ENCODE measurements at places on chromosomes 7 and 10. TPM values are rescaled to one million over a fixed set of nuclear protein-coding genes. Genes with fewer than 3 reads are reported as not detected.

GRCh38 chr7:71937840-71938371, 474.2 kb downstream of the CALN1 start:
- no peak for DNase-seq
- no peaks in the 10 kb centered on the region for H3K27me3 ChIP-seq
- H3K27ac ChIP-seq, result no peak overlapping the region
- no peaks in the 10 kb centered on the region for H3K4me1 ChIP-seq
- H3K4me3 ChIP-seq, result no peak overlapping the region

- H3K36me3 ChIP-seq, result no peaks in the 10 kb centered on the region
- H3K27ac ChIP-seq, result peak overlapping the region; percentile 38
- no peak overlapping the region for H3K4me3 ChIP-seq
- DNase-seq, result no peak
- peaks cover 42% of the 10 kb centered on the region for H3K4me1 ChIP-seq
- no peaks in the 10 kb centered on the region for H3K27me3 ChIP-seq
Observed at GRCh38 chr10:129048513-129048912, 418.5 kb upstream of the MGMT start.

DNA sequence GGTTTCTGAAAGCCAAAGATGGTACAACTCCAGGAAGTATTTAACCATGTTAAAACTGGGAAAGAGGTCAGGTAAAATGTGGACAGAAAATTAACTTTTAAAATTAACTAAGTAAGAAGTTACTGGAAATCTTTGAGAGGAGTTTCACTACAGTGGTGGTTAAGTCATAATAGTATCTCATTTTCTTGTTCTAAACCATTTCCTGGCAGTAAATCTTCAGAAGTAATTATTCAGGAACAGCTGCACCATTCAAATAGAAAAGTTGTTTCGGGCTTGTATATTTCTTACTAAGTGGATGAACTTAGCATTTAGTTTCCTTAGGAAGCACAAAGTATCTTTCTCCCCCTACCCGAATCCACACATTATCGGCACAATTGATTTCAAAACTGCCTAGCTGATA, 27.1 kb downstream of the COPG2 start:
- H3K36me3 ChIP-seq, result no peaks in the 10 kb centered on the region
- no peak overlapping the region for H3K4me3 ChIP-seq
- H3K27ac ChIP-seq, result no peak overlapping the region
- no peak for DNase-seq

BTAF1 gene
- total RNA-seq, result 23.1 TPM

DNA sequence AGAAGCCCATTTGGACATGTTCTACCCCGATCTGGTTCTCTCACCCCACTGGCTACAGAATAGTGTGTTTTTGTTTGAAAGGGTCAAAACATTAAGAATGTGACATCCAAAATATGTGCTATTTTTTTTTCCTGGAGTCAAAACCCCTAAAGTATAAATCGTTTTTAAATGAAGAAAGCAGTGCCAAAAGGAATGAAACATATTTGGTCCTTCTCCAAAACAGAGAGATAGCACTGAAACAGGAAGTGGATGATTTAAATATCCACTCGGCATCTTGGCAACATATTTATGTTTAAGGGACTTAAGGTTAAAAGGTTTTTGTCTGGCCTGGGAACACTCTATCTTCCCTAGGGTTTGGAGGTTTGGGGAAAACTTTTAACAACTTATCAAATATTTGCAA, 32.3 kb downstream of the CALD1 start:
- no peaks in the 10 kb centered on the region for H3K27me3 ChIP-seq
- H3K4me3 ChIP-seq, result no peak overlapping the region
- peak overlapping the region; percentile 34 for H3K27ac ChIP-seq
- H3K36me3 ChIP-seq, result no peaks in the 10 kb centered on the region
- H3K4me1 ChIP-seq, result peaks cover 46% of the 10 kb centered on the region

GRCh38 chr10:48252354-48252650, 22.2 kb downstream of the FRMPD2 start:
- DNase-seq, result no peak
- H3K36me3 ChIP-seq, result no peaks in the 10 kb centered on the region
- no peak overlapping the region for H3K27ac ChIP-seq
- H3K27me3 ChIP-seq, result no peaks in the 10 kb centered on the region

GRCh38 chr10:70905071-70906021, 17.0 kb upstream of the PCBD1 start:
- H3K36me3 ChIP-seq, result no peaks in the 10 kb centered on the region
- DNase-seq, result no peak
- no peak overlapping the region for H3K27ac ChIP-seq
- peaks cover 4% of the 10 kb centered on the region for H3K27me3 ChIP-seq
- no peaks in the 10 kb centered on the region for H3K4me1 ChIP-seq
- H3K4me3 ChIP-seq, result no peak overlapping the region

KNDC1 gene
- not detected for total RNA-seq

DNA sequence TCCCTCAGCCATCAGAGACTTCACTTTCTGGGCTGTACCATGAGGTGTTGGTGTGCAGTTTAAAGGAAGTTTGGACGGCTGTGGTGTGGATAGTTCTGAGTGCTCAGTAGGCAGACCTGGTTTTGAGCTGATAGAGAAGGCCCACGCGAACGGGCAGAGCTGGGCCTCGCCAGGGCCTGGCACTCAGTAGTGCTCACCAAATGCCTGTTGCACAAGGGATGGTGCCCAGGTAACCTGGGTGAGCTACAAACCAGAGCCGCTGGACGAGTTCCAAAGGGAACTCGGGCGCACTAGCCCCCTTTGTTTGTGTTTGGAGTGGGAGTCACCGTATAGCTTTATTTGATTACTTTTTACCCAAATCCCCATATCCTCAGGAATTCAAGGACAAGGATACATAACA, 95.5 kb downstream of the LHPP start:
- H3K4me1 ChIP-seq, result no peaks in the 10 kb centered on the region
- H3K27ac ChIP-seq, result no peak overlapping the region
- H3K36me3 ChIP-seq, result no peaks in the 10 kb centered on the region
- peaks cover 17% of the 10 kb centered on the region for H3K27me3 ChIP-seq
- DNase-seq, result no peak

MACC1 gene
- total RNA-seq, result not detected

DNA sequence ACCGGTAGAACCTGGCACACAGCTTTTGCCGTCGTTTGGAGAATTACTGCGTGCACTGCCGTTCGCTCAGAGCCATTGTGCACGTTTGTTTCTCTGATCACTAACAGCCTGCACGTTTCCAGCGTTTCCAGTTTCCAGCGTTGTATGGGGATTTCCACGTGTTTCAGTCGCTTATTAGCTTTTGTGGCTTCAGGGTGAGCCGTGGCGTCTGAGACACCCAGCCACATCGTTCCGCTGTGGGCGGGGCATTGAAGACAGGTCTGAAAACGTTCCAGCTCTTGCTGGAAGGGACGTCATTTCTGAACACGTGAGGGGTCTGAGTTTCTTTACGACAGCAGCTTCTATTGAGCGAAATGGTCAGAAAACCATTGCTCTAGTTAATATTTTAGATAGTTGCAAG, 164.8 kb downstream of the DNAJB6 start:
- no peaks in the 10 kb centered on the region for H3K27me3 ChIP-seq
- H3K4me1 ChIP-seq, result peaks cover 9% of the 10 kb centered on the region
- H3K27ac ChIP-seq, result no peak overlapping the region
- H3K4me3 ChIP-seq, result no peak overlapping the region

- no peak overlapping the region for H3K4me3 ChIP-seq
- DNase-seq, result no peak
- no peaks in the 10 kb centered on the region for H3K27me3 ChIP-seq
- H3K4me1 ChIP-seq, result peaks cover 4% of the 10 kb centered on the region
- H3K36me3 ChIP-seq, result no peaks in the 10 kb centered on the region
Observed at GRCh38 chr10:60237977-60238758, 151.5 kb downstream of the ANK3 start.

DNA sequence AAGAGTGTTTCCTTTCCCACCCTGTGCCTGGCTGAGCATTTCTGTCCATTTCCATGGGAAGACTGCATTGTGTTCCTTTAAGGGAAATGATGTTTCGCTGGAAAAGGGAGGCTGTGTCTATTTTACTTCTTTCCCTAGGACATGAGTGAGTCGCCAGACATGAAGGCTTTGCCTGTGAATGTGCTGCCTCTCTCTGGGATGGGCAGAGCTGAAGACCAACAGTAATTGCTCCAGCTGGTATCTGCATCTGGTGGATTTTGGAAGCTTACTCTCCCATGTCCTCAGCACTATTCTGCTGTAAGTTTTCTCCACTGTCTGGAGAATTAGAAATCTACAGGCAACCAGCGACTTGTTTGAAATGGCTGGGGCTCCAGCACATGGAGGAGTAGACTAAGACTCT, 264.6 kb upstream of the BMPER start:
- H3K27me3 ChIP-seq, result no peaks in the 10 kb centered on the region
- H3K27ac ChIP-seq, result no peak overlapping the region
- no peak for DNase-seq
- H3K4me3 ChIP-seq, result no peak overlapping the region
- H3K4me1 ChIP-seq, result no peaks in the 10 kb centered on the region

GRCh38 chr10:56583316-56583715, 222.3 kb upstream of the ZWINT start:
- H3K27me3 ChIP-seq, result no peaks in the 10 kb centered on the region
- DNase-seq, result no peak
- H3K4me3 ChIP-seq, result no peak overlapping the region
- H3K36me3 ChIP-seq, result no peaks in the 10 kb centered on the region
- H3K4me1 ChIP-seq, result no peaks in the 10 kb centered on the region
- no peak overlapping the region for H3K27ac ChIP-seq

CCL24 gene
- total RNA-seq, result not detected

ABCF2 gene
- total RNA-seq, result 61.6 TPM

- no peak for DNase-seq
- no peak overlapping the region for H3K4me3 ChIP-seq
Observed at GRCh38 chr10:125079091-125079600, 81.2 kb downstream of the CTBP2 start.

- DNase-seq, result no peak
- H3K27ac ChIP-seq, result no peak overlapping the region
- H3K36me3 ChIP-seq, result no peaks in the 10 kb centered on the region
- H3K4me3 ChIP-seq, result no peak overlapping the region
Observed at GRCh38 chr7:77822269-77822668, 23.7 kb downstream of the PHTF2 start.

DNA sequence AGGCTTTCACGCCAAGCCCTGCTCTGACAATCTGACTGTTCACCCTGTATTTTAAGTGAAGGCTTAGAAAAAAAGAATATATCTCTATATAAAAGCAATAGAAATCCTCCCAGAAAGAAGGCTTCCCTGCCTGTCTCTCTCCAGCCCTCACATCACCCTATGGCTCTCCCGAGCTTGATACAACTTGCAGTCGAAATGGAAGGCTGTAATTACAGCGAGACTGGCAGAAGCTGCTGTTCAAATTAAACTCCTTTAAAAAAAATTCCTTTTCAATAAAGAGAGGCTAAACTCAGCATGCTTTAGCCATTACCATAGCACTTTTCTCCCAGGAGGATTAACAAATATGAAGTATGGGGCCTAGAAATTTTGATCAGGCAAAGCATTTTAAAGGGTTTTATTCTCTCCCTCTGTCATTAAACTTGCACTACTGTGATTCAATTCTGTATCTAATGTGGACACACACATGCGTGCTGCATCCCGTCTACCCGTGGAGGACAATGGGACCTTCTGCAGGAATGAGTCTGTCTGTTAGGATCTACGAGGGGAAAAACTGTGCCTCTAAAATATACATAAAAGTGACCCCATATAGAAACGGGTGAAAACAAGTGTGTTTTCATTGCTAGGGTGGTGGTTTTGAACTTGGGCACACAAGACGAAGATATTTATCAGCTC, 223.8 kb downstream of the USP6NL start:
- H3K4me1 ChIP-seq, result no peaks in the 10 kb centered on the region
- no peak overlapping the region for H3K27ac ChIP-seq
- H3K4me3 ChIP-seq, result no peak overlapping the region
- no peak for DNase-seq
- no peaks in the 10 kb centered on the region for H3K36me3 ChIP-seq
- H3K27me3 ChIP-seq, result no peaks in the 10 kb centered on the region

DNA sequence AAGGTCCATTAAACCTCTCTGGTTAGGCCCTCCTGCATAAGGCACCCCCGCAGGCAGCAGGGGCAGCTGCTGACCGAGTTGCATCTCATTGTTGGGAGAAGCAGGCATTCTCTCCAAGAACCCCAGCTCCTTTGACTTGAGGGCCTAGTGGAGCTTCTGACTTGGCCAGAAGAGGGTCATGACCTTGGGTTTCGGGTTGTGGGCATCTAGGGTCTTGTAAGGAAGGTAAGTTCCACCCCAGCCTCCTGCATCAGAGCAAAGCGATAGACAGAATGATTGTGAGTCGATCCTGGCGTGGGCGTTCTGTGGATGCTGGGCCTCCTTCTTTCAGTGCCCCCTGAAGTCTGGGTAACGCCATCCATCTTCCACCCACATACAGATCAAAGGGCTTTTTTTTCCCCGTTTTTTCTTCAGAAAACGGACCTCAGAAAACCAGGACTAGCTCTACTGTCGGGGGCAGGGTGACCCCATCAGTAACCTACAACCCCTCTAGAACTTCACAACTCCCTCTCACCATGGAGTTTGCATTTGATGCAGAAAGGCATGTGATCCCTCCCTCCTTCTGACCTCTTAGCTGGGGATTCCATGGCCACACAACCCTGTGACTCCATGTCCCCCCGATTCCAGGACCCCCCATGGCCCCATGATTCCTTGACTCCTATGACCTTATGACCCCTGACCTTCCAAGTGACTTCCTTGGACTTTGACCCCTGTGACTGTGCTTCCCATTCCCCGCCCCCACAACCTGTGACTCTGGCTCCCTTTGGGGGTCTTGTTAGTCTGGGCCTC, 3.0 kb downstream of the SEMA4G start:
- H3K27me3 ChIP-seq, result no peaks in the 10 kb centered on the region
- no peaks in the 10 kb centered on the region for H3K36me3 ChIP-seq
- H3K4me3 ChIP-seq, result no peak overlapping the region
- H3K4me1 ChIP-seq, result peaks cover 12% of the 10 kb centered on the region

PRF1 gene
- total RNA-seq, result not detected

METTL27 gene
- total RNA-seq, result 1.2 TPM

WDFY4 gene
- 10.2 TPM for total RNA-seq

PSD gene
- total RNA-seq, result 0.40 TPM

DNA sequence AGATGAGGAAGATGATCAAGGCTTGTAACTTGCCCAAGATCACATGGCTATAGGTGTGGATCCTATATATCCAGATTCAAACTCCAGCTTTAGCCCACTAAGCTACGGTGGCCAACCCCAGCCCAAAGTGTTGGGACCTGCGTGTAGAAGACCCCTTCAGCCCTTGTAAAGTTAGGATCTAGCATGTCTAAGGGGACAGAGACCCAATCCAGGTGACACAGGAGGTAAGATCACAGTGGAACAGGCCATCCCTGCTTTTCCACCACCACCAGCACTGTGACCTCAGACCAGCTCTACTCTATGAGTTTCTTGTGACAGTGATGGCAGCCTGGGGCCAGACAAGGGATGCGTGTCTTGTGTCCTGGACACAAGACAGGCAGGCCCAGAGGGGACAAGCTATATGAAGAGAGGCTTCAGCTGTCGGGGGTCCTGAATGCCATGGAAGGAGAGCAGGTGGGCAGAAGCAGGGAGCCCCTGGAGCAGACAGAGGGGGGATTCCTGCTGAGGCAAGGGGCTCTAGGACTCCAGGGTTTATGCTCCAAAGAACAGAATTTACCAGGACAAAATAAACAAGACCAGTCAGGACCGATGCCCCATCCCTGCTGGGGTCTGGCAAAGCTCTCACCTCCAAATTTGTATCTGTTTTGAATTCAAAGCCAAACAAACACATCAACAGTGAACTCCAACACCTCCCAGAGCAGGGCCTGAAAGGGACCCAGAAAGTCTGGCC, 10.4 kb downstream of the GPRIN2 start:
- H3K4me3 ChIP-seq, result no peak overlapping the region
- no peaks in the 10 kb centered on the region for H3K4me1 ChIP-seq
- no peaks in the 10 kb centered on the region for H3K27me3 ChIP-seq
- no peaks in the 10 kb centered on the region for H3K36me3 ChIP-seq
- no peak overlapping the region for H3K27ac ChIP-seq

- no peak for DNase-seq
- H3K27ac ChIP-seq, result no peak overlapping the region
- H3K4me3 ChIP-seq, result no peak overlapping the region
- H3K27me3 ChIP-seq, result no peaks in the 10 kb centered on the region
Observed at GRCh38 chr7:41501006-41501405, 201.9 kb downstream of the INHBA start.

All from endothelial cell of umbilical vein (primary cell).